NCI-H187 treated with DMSO at 0.1 percent for 48 hours (cell line): ENCODE measurements at places on chromosomes 3 and 15.

DNA sequence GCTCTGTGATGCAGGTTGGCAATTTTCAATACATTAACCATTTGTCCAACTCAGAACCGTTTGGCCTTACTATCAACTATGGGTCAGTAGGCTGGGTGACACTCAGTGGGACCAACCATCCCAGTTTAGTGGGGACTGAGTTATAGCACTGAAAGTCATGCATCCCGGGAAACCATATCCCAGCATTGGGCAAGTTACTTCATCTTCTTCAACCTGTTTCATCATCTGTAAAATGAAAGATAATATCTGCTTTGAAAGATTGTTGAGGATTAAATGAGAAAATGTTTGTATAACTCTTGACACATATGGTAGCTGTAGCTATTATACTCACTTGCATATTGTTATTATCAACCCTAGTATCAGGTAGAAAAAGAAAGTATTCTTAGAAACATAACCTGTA, 11.9 kb downstream of the RAB27A start:
- DNase-seq = no peak

- DNase-seq = no peak
Observed at GRCh38 chr3:68004091-68004490, 349.7 kb upstream of the SUCLG2 start.

DNA sequence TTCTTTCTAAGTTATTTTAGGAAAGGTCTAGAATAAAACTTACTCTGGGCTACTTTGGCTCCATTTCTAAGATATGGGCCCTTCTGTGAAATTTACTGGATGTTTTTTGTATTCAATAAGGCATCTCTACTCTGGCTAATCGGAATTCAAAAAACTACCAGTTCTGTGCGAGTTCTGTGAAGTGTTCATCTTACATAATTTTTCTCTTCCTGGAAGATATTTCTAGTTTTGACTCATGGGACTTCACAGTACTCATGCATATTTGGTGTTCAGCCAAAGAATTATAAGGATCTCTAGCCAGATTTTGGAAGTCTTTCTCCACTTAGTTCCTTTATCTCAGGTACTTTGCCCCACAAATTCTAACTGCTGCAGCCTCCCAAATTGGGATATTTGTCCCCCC, 46.4 kb upstream of the MBNL1 start:
- no peak for DNase-seq

GRCh38 chr15:98513428-98513986, 134.8 kb upstream of the IGF1R start:
- DNase-seq = no peak

DNA sequence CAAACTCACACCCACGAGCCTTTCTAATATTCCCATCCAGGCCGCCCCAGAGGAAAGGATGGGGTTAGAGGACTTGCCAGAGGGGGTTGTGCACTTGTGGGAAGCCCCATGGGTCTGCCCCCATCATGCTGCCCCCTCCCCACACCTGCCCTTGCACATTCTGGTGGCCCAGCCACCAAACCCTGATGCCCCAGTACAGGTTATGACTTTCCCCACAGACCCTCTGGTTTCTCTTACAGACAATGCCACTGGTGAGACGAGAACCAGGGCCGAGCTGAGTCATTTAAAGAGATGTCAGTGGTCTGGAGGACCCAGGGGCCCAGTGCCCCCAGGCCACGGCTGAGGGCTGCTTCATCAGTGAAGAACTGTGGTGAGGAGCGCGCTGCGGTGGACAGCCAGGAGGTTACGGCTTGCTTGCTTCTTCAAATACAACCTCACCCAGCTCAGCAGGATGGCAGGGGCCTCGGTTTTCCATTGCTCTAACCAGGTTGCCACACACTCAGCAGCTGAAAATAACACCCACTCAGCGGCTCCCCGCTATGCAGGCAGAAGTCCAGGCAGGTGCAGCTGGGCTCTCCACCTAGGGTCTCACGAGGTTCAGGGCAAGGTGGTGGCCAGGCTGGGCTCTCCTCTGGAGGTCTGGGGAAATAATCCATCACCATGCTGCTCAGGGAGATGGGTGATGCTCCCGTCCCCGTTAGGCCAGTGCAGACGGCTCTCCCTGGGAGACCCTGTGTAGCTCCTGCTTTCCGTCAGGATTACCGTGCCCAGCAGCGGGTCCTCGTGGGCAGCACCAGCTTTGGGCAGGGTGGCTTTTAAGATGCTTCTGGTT, 13.8 kb upstream of the SNRPA1 start:
- no peak for DNase-seq
